Esophagus squamous epithelium (tissue), 5 donors: ENCODE measurements at places on chromosomes 5 and 9.

DNA sequence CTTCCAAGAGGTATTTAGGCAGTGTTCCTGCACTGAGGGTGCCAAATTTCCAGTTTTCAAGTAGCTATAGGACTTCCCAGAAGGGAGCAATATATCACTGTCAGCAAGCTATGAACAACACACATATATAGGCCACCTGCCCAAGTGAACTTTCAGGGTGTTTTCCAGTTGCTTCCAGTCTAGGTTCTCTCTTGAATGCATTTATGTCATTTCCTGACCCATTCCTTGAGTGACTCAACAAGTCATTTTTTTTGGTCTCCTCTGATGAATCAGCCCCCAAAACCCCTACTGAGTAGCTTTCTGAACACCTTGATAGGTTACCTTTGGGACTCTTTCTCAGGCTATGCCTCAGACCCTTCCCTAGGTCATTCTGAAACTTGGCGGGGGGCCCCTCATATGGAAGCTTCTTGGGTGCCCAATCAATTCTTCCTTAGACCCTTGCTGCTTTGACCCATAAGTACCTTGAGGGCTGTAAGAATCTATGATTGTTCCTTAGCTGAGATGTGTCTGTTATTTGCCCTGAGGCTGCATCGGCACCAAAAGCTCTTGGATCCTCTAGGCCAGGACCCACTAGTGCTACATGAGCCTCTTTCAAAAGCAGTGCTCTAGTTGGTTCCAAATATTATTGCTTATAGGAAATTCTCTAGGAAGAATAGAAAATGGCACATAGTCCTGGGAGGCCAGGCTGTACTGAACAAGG is 12.4 kb downstream of the DNAJB5 start:
- DNase-seq = no peak

GRCh38 chr9:134323741-134324358 is 2.4 kb upstream of the RXRA start:
- no peak for DNase-seq

DNA sequence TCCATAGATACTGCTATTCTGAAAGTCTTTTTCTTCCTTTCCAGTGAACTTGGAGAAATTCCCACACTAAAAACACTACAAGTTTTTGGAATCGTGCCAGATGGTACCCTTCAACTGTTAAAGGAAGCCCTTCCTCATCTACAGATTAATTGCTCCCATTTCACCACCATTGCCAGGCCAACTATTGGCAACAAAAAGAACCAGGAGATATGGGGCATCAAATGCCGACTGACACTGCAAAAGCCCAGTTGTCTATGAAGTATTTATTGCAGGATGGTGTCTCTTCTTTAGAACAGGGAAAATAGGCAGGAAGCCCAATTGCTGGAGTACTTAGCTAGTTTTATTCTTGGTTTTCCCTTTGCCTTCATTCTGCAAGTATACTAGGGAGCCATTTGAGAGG is 29.9 kb downstream of the SKP2 start:
- no peak for DNase-seq

- DNase-seq = no peak
Measured at GRCh38 chr5:141876628-141877355, 1.4 kb downstream of the PCDH1 start.
